ENCODE measurements at places on chromosomes 2 and 18. TPM values are rescaled to one million over a fixed set of nuclear protein-coding genes. Genes with fewer than 3 reads are reported as not detected.

Gene TYMS
- polyA plus RNA-seq = not detected

GRCh38 chr2:24375349-24376087, 15.2 kb upstream of the ITSN2 start:
- DNase-seq = no peak

- DNase-seq = peak; percentile 1
These were observed 170.0 kb downstream of the TXNL1 start for GRCh38 chr18:56468396-56468795.

DNA sequence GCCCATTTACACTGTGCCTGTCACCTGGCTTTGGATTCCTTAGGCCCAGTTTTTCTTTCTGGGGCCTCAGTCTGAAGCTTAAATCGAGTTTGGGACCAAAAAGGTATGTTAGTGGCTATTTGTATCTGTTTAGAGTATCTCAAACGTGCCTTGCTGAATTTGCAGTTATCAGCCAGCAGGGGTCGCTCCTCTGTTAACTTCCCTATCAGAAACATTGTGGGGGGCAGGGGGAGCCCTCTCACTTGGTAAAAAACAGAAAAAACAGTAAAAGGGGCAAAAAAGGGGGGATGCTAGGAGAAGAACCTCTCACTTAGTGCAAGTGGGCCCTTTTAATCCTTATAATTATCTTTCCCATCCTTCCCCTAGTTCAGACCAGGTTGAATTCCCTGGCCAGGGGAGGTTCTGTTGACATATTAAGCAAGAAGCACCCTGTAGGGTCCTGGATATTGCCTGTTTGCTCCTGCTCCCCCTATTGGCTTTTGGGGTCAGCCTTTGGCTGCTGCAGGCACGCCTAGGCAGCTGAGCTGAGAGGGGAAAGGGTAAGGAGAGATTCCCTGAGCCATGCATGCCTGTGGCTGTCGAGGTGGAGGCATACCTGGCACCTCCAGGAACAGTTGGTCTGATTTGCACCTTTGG, 8.8 kb upstream of the IFIH1 start:
- no peak for DNase-seq

DNA sequence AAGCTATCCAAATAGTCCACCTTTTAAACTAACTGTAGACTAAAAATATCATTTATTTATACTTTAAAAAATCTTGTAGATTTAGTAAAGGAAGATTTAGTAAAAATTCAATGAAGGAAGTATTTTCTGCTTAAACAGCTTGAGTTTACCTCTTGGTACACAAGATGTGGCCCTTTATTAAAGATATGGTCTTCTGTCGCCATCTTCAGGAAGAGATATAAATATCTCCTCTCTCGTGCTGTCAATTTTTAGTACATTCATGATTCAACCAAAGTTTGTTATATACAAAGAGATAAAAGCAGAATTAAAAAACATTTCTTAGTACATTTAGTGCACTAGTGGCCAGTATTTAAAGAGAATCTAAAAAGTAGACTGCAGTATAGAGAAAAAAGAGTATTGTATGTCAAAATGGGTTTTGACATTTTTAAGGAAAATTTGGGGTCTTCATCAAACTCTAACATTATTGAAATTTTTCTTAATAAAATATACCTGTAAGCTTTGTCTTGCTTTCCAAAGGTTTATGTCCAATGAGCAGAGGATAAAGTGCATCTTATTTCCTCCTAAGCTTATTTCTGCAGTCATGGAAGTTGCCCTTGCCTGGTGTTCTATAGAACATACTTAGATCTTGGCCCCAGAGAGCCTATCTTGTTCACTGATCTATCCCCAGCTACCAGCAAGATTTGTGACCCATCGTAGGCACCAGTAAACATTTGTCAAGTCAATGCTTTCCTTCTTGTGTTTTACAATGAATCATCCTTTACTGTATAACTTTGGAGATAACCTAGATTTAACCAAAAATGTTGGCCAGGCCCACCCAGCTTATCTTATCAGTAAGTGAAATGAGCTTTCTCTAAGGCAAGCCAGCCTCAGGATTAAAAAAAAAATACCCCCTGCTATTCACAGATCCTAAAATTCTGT, 18.5 kb upstream of the EML6 start:
- peak; percentile 46 for DNase-seq

GRCh38 chr2:234300391-234300925, 196.4 kb downstream of the ARL4C start:
- DNase-seq = no peak

DNA sequence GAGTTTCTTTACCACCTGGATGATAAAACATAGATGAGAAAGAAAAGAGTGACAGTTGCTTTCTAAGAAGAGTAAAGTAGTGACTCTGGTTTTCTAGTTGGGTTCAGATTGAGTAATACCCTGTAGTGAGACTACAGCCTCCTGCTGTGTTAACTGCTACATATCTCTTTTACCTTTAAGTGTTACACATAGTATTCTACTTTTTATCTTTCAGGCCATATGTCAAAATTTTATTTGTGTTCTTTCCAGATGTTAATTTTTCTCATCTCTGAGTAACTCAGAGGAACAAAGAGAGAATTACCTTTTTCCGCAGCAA, 348.2 kb downstream of the CTNNA2 start:
- DNase-seq = no peak

GRCh38 chr18:24629921-24630320, 169.5 kb downstream of the HRH4 start:
- no peak for DNase-seq

Gene CHPF
- polyA plus RNA-seq = 0.46 TPM

Gene NOSTRIN
- polyA plus RNA-seq = not detected

Gene C2orf49
- 14.8 TPM for polyA plus RNA-seq

DNA sequence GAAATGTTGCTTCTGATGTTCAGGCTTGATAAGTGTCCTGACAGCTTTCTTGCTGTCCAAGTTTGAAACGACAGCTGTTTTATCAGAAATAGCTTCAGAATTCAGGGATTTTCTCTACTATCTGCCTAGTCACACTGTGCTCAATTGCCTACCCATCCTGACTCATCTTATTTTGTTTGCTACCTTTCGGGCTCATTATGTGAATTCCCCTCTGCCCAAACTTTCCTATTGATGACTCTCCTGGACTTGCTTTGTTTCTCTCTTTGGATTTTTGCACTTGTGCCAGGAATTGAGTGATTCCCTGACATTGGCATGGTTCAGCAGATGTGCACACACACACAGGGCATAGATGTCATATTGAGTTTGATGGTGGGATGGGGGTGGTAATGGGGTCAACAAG, 1052.6 kb upstream of the PIK3C3 start:
- no peak for DNase-seq

DNA sequence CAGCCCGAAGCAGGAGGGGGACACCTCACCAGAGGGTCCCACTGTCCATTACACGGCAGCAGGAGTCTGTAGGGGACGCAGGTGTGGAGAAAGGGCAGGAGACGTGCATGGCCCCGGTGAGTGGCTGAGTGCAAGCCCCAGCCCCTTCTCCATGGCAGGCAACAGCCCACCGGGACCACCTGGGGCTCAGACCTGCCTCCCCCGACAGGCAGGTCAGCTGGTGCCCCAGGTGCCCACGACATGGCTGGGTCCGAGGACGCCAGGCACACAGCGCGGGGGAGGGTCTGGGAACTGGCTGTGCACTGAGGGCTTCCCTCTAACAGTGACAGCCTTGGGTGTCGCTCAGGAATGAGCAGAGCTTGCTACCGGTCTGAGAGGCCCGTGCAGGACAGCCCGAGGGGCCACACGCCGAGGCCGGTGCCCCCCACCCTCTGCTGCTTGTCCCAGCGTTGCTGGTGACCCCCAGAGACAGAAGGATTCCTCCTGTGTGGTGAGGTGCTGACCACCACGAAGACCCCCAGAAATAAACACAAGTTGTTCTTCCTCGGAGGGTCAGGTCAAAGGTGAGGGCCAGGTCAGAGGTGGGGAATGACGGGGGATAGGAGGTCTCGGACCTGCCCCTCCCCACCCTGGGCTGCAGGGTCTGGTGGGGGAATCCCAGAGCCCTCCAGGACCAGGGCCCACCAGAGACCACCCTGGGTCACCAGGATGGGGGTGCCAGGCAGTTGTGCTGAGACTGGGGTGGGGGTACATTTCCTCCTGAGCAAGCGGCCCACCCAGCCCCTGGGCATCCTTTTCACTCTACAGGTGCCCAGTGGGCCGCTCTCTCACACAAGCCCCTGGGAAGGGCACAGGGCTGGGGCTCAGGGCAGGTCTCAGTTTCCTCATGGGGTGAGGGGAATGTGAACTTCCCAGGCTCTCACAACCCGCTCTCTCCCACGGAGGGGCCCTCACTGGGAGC, 50.6 kb downstream of the SLC66A2 start:
- no peak for DNase-seq

DNA sequence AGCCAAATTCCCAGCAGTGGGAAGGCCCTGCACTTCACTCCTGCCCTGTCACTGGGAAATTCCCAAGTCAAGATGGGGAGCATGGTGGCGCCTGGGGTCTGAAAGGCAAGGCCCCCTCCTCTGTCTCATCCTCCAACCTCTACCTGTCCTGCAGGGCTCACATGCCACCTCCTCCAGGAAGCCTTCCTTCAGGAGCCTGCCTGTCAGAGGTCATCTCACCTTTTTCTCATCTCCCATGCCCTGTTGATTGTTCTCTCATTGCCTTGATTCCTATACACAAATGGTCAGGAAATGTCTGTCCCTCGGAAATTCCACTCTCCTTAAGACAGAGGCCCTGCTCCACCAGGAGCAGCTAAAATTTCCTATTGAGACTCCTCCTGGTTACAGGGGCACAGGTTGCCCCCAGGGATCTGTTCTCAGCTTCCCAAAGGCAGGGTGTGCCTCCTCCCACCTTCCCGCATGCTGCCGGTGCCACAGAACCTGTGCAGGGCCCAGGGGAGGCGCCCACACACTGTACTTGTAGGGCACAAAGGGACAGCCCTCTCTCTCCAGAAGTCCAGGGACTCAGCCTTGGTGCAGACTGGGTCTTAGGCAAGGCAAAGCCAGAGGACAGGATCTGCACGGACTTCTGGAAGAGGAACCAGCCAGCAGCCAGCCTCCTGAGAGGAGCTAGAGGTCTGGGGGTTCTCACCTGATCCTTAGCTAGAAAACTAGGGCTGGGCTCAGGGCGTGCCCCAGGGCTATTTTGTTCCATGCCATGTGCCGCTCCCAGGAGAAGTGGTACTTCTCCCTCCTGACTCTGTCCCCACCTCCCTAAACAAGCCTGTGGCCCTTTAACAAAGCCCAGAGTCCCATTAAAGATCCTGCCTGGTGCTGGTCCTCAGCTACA, 12.9 kb downstream of the HES6 start:
- no peak for DNase-seq

Gene PRSS56
- not detected for polyA plus RNA-seq

DNA sequence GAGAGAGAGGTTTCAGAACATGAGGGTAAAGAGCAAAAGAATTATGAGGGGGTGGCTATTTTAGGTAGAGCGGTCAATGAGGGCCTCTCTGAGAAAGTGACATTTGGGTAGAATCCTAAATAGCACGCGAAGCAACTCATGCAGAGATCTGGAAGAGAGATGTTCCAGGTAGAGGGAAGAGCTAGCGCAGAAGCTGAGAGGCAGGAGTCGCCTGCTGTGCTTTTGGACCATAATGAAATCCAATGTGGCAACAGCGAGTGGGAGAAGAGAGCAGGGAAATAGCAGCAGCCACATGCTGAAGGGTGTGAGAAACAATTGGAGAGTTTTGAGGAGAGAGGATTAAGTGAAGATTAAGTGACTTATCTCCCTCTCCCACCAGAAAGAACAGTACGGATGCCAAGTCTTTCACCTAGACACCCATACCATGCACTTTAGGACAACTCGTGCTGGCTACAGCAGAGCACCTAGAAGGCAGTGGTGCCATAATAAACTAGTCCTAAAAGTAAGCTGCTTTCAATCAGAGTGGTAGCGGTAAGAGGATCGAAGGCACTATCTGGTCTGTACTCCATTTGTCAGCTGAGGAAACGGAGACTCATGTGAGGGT, 129.7 kb downstream of the LRP2 start:
- no peak for DNase-seq

Gene UGT1A6
- not detected for polyA plus RNA-seq

DNA sequence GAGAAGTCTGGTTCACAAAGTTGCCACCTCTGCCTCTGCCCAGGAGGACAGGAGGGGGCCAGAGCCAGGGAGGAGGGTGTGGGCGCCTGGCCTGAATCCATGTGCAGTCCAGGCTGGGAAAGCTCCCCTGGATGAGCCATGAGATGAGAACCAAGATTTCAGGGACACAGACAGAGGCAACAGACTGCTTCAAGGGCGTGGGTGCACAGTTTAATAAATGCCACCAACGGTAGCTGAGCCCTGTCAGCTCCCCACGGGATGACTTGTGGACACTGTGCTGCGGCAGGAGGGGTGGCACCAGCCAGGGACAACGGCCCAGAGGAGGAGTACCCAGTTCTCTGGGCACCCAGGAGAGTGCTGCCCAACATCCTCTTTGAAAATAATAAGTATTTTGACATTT, 15.2 kb downstream of the CAPG start:
- DNase-seq = no peak

- no peak for DNase-seq
These were observed 156.1 kb downstream of the MSH2 start for GRCh38 chr2:47558768-47559684.

Gene ASB3
- 20.9 TPM for polyA plus RNA-seq

Gene PLB1
- polyA plus RNA-seq = 0.56 TPM

DNA sequence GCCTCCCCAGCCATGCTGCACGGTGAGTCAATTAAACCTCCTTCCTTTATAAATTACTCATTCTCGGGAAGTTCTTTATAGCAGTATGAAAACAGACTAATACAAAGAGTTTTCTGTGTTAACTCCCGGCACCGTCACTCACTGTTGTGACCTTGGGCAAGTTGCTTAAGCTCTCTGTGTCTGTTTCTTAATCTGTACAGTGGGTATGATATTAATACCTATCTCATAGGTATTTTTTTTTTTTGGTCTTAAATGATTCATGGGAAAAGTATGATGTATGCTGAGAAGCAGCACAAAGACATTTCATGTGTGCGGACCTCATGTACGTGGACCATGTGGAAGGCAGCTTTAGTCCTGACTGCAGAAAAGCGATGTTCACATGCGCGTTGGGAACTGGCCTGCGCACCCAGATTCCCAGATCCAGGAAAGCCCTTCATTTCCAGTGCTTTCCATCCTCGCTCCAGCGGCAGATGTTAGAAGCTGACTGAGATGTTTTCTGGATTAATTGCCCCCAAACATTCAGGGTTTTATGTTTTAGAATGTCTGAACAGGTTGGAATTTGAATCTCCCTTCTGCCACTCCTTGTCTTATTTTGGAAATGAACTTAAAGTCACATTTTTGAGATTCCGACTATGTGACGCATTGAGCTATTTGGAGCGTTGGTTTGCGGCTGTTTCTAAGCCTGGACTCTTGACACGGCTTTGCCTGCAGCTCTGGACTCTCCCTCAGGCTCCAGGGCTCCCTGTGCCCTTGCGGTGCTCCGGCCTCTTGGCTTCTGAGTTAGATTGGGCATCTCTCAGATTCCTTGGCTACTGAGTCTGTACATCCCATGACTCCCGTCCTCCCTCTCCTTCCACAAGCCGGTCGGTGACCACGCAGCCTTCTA, 61.4 kb downstream of the SLC4A3 start:
- no peak for DNase-seq

DNA sequence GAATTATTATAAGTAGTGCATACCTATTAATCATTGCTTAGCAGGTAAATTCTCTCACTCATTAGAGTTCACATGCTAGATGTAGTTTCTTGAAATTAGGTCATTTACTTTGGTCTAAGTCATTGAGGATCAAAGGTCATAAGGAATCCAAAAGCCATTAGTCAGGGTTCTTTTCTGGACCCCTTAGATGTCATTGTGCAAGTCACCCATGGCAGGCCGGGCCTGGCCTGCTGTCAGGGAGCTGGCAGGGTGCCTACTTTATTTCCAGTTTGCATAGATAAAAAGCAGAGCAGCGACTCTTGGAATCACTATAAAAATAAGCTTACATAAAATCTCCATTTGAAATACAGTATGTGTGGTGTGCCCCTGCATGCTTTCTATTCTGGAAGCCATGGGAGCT, 91.3 kb downstream of the MEIS1 start:
- DNase-seq = no peak
